Hematopoietic multipotent progenitor cell (in vitro differentiated cells): ENCODE measurements at places on chromosomes 12 and 14.
A peak's percentile ranks its signal among the peaks of the same experiment; 100 is the strongest.

DNA sequence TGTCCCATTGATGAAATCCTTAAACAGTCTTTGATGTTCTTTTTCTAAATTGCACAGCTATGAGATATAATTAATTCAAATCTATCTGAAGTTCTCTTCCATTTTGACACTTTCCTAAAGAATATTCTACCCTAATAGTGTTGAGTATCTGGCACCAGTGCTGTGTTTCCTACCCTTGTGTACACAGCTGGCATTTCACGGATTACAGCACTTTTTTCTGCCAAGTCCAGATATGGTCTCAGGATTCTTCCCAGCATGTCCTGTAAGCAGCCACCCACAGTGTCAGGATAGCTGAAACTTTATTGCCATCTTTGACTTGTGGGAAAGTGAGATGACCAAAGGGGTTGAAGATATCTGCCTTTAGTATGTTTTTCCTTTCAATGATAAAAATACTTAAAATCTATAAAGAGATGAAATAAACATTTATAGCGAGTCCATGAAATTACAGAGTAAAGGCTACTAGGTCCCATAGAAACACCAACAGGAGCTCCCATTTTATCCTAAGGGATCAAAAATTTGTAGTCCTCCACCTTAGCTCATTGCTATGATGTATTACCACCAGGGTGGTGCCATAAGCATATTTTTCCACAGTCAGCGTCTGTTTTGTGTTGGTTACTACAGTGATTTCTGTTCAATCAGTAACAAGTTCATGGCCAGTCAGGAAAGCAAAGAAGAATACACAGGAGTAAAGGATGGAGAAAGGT is 96.7 kb downstream of the TRHDE start:
- no peak for DNase-seq

- no peak for DNase-seq
These were observed 132.8 kb downstream of the DACT1 start for GRCh38 chr14:58770491-58770982.

GRCh38 chr12:53518381-53518780 is 11.1 kb upstream of the NPFF start:
- DNase-seq = no peak

DNA sequence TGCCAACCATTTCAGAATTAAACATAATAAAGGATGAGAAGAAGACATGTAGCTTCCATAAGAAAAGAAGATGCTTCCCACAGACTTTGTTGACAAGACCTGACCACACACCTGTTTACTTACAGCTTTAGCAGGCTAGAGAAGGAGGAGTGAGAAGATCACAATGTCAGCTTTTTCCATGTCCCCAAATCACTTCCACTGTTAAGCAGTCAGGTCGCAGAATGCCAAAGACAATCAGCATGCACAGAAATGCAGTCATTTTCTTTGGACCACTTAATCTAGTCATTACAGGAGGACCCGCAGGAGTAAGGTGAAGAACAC is 314.9 kb downstream of the SSPN start:
- DNase-seq = no peak

GRCh38 chr14:101369194-101369915 is 191.9 kb upstream of the DIO3 start:
- DNase-seq = no peak

GRCh38 chr14:60975551-60975950 is 5.3 kb downstream of the TRMT5 start:
- DNase-seq = no peak

GRCh38 chr12:65511134-65511834 is 232.8 kb downstream of the MSRB3 start:
- no peak for DNase-seq

GRCh38 chr14:101290611-101291010 is 270.7 kb upstream of the DIO3 start:
- no peak for DNase-seq

DNA sequence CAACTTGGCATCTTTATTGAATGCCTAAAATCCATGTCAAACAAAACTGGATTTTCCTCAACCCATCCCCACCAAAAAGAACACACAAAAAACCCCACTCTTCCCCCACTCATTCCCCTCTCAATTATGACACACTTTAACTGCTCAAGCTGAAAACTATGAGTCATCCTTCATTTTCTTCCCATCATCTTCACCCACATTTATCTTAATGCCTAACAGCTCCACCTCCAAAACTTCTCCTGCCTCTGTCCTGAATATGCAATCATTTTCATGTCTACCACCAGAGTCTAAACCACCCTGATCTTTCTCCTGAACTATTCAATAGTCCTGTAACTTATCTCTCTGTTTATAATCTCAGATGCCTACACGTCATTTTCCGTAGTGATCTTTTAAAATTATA is 239.7 kb downstream of the BCAT1 start:
- no peak for DNase-seq

DNA sequence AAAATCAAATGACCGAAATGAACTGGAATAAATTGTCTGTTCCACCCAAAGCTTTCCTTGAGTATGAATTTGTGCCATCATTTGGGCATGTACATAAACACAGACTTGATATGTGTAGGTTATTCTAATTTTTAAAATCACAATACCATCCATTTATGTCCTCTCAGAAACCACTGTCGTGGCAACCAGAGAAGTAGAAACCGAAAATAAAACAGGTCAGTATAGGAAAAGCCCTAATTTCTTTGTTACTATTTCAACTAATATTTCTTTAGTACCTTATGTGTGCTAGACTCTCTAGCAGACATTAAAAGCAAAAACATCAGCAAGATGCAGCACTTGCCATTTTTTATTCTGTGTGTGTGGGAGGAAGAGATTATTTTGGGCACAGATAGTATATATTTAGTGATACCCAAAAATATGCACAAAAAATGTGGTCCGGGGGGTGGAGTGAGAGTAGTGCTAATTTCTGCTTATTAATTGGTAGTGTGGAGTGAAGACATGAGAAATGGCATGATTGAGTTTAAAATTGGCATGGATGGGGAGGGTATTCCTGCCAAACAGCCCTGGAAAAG is 130.8 kb upstream of the CNTN1 start:
- no peak for DNase-seq

DNA sequence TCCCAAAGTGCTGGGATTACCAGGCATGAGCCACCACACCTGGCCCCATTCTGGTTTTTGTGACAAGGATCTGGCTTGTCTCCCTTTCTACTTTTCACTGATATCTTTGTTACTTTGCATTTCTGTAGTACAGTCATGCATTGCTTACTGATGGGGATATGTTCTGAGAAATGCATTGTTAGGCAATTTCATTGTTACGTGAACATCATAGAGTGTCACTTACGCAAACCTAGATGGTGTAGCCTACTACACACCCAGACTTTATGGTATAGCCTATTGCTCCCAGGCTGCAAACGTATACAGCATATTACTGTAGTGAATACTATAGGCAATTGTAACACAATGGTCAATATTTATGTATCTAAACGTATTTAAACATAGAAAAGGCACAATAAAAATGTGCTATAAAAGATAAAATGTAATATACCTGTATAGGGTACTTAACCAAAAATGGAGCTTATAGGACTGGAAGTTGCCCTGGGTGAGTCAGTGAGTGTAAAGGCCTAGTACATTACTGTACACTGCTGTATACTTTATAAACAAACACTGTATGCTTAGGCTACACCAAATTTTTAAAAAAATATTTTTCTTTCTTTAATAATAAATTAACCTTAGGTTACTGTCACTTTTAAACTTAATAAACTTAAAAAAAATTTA is 16.0 kb downstream of the MRPL42 start:
- DNase-seq = no peak

DNA sequence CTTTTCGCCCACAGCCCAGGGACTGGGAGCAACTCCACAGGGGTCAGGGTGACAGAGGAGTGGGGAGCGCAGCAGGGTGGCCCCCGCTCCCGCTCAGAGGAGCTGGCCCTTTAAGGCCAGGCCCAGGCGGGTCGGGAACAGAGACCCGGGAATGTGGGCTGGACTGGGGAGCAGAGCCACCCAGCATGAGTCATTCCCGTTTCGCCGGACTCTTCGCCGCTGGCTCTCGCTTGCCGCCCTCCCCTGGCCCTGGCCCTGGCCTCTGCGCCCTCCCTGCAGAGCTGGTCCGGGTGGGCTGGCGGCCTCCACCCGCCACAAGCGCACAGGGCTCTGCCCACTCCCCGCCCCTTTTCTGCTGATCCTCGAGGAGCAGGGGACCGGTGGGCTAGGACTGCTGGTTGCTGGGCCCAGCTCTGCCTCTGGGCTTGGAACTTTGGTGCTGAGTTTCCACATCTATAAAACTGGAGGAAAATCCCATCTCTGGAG is 92.8 kb downstream of the NINJ2 start:
- no peak for DNase-seq

DNA sequence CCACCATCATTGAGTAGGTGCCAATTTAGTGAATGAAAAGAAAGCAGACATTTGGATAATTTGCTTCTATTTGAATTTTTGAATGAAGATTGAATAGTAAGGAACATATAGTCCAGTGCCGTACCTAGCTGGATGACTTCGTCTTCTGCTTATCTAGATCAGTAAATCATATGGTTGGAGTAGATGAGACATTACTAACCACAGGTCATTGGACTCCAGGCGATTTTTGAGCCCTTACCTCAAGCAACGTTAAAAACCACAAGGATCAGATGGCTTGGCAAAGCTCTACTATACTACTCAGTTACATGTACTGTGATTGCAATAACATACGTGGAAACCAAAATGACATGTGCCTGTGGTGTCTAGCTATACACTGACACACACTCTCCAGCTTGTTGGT is 1.7 kb upstream of the SPATS2 start:
- DNase-seq = no peak

GRCh38 chr14:104294983-104295680 is 156.7 kb downstream of the KIF26A start:
- DNase-seq = no peak

DNA sequence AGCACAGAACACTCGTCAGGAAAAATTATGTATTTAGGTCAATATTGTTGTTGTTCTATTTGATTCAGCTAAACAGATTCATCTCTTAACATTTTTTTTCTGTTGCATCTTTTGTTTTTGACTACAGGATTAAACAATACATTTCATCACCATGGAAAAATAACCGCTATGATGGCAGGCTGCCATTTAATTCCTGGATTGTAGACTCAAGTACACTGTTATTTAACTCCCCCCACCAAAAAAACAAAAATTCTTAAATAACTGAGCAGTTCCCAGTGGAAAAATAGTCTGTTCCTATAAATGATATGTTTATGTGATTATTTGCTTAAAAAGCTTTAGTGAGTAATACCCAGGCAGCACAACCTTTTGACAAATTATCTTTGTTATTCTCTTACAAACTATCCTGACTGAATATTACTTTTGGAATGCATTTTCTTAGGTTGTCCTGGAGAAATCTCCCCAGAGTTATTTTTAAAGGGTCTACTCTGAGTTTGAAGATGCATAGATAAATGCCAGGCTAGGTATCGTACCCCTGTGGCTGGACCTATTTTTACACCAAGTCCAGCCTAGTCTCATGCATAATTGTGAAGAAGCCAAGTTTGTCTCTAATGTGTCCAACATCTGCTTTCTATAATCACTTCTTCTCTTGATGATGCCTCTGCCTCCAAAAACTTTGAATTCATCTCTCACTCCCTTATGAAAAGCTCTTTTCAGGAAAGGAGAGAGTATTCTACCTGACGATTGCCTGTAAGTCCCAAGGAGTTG is 3.7 kb downstream of the KERA start:
- DNase-seq = peak; percentile 75
